A673 (cell line): ENCODE measurements at places on chromosomes 5 and 9.
A peak's percentile ranks its signal among the peaks of the same experiment; 100 is the strongest.

DNA sequence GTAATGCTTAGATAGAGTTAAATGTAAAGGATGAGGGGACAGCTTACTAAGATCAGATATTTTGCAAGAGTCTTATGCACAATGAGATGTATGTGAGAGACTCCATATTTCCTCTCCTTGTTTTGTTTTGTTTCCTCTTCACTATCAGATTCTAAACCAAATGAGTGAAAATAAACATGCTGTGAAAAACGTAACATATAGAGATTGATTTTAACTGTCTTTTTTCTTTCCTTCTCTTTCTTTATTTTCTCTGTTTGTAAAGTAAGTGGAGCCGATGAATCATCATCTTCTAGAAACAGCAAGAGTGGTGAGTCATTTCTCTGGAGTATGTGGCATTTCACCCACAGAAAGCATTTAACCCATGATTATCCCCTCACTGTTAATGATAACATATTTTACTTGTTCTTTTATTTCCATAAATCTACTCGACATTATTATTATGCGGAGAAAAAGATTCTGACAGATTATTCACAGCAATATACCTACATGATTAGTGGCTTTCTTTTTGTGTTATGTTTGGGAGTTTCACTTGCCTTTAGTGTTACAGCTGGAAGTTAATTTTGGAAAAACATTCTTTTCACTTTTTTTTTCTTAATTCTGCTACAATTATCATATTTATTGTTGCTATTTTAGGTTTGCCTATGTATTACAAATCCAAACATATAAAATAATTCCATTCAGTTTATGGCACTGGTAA, 2.1 kb upstream of the ANXA1 start:
- DNase-seq = peak; percentile 77

DNA sequence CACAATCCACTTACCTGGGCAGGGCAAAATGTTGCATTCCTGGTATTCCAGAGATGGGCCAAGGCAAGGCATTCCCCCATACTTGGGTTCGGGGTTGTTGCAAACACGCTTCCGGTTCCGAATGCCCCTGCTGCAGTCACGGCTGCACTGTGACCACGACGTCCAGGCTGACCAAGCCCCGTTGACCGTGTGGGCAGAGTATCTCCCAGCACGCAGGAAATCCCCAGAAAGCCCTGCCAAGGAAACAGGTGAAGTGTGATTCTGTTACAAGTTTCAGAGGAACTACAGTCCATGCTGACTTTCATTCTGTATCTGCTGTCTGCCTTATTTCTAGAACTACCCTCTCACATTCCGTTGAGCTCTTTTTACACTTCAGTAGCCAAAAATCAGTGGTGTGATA, 483.0 kb downstream of the SEMA5A start:
- no peak for DNase-seq

GRCh38 chr5:128036950-128037349, 46.6 kb upstream of the SLC12A2 start:
- DNase-seq = no peak

DNA sequence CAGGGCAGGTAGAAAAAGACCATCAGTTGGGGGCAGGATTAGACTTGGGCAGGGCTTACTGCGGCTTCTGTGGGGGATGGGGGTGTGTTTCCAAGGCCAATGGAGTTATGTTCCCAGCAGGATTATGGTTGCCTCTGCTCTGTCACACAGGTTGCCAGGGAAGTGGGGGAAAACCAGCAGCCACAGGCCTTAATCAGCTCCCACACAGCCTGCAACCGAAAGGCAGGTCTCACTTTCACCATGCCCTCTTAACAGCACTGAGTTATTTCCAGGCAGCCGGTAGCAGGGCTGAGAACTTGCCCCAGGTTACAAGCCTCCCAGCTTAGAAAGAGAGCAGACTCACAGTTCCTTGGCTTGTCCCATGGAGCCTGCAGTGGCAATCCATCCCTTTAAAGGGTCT, 205.5 kb downstream of the FGF10 start:
- DNase-seq = no peak

- DNase-seq = no peak
Measured at GRCh38 chr9:70479880-70480291, 65.4 kb upstream of the KLF9 start.

DNA sequence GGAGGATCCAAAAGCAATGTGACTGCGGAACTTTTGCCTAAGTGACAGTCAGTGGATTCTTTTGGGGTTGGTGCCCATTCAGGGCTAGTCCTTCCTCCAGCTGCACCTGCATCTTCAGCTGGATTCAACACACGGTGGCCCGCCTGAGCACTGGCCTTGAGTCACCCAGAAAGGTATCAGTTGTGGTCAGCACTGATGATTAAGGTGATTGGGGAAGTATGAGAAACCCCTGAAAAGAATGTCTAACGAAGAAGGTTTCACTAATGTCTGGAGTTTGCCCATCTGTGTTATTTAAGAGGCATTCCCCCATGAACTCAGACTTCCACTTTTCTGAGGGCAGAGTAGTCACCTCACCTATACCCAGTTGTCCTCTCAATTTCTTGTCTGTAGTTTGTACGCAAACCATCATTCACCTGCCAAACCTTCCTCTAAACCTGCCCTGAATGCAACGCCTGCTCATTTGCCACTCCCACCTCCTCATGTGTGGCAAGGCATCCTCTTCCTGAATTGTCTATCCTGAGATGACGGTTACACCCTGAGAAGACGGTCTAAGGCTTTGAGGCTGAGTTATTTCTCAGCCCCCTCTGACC, 27.2 kb downstream of the CSF2 start:
- DNase-seq = no peak

DNA sequence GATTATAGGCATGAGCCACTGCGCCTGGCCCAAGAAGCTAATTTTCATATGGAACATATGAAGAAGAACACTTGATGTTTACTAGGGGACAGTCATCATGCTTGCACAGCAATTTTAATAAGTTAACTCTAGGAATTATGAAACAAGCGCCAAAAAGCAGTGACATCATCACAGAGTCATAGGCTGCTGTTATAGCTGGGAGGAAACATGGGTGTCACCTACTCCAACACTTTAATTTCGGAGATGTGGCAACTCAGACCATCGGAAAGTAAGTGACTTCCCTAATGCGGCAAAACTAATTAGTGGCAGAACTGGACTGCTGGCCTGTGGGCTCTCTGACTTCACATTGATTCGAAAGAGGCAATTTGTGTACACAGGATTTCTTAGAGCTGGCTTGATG, 38.1 kb upstream of the EQTN start:
- DNase-seq = no peak
